KBM-7 (cell line): ENCODE measurements at places on chromosomes 1 and 21.

DNA sequence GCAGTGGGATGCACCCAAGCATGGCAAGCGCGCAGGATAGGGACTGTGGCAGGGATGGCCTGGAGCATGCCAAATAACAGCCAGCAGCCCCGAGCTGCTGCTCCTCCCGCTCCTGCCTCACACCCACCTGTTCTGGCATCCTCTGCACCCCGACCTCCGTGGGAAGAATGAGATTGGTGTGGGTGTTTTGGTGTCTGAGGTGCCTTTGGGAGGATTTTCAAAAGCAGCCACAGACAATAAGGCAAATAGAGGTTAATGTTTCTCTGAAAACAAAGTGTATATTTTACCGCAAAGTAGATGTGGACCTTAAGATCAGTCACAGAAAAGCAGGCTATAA is 35.5 kb downstream of the IGFN1 start:
- no peak for DNase-seq

GRCh38 chr1:151988405-151988923 is 5.2 kb downstream of the S100A10 start:
- no peak for DNase-seq

- DNase-seq = no peak
Observed at GRCh38 chr1:226638001-226638601, 89.5 kb downstream of the STUM start.

GRCh38 chr1:82775406-82776000 is 974.8 kb downstream of the ADGRL2 start:
- DNase-seq = peak; percentile 32

DNA sequence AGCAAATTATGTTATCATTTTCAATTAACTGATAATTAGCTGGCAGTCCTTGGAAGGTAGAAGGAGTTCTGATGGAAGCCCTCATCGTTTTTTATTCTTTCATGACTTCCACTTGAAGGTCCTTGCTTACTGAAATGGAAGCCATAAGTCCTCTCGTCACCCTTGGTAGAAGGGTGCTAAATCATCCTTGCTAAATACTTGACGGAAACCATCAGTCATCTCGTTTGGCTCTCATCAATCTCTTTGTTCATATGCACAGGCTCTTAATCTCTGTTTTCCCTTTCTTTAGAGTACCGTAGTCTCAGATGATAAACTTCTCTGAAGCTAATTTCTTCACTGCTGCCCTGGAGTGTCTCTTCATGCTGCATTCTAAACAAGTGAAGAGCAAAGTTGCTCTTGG is 34.5 kb downstream of the UCK2 start:
- no peak for DNase-seq

DNA sequence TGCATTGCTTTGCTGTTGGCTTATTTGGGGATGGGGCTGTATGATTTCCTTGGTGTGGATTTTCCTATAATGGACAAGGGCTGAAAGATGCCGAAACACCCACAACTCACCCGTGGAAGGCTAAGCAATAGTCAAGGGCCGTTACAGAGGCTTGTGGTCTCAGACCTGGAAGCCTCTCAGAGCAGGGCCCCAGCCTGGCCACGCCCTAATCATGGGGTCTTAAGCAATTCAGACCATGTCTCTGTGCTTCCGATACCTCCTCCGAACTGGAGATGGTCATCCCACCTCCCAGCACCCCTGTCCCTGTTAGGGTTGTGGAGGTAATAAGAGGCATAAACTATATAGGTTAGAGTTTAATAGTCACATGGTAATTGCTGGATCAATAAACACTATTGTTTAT is 3.4 kb downstream of the ABCG1 start:
- DNase-seq = no peak

GRCh38 chr1:182032251-182032650 is 29.3 kb downstream of the ZNF648 start:
- no peak for DNase-seq

DNA sequence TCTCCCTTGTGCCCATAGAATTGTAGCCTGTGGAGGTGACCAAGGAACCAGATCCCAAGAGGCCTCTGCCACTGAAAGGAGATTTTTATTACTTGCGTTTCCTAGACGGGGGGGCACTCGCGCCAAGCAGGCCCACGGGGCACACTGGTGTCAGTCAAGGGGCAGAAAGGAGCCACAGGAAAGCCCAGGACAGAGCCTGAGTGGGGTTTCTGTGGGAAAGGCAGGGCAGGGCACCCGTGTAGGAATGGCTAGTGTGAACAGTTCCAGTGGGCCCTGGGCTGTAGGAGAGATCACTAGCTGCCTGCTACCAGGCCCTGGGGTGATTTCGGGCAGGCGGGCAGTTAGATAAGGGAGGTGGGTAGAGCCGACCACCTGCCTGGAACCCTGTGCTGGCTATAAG is 70.8 kb downstream of the ADARB1 start:
- no peak for DNase-seq

DNA sequence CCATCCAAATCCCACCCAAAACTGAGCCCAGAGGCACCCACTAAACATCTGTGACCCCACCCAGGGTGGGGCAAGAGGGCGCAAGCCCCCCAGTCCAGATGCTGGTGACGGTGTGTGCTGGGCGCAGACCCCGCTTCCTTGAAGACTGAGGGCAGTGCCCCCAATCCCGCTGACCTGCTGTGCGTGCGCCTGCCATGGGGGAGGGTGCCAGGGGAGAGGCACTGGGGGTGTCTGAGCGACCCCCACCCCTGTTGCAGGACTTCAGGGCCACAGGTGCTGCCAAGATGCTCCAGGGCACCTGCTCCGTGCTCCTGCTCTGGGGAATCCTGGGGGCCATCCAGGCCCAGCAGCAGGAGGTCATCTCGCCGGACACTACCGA is 13.3 kb downstream of the COL6A2 start:
- no peak for DNase-seq

DNA sequence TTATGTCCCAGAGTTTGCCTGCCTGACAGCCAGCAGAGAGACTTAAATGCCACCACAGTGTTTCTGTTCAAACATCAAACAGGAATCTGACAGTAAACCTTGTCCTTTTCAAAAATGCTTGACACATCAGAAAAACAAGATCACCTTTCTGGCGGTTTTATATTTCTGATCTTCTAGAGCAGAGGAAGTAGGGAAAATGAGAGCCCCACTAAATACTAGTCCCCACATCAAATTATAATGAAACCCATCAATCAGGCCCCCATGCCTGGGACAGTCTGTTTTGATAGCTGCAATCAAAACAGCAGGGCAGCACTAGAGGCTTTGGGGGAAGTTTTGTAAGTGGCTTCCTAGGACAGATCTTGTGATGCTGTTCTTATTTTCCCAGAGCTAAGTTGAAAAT is 129.3 kb downstream of the CNIH3 start:
- DNase-seq = no peak
